ENCODE measurements at places on chromosomes 1 and 21.

- DNase-seq, result no peak
These were observed 8.6 kb downstream of the RPRD2 start for GRCh38 chr1:150372580-150372979.

GRCh38 chr21:36250423-36251075 lies 69.4 kb upstream of the MORC3 start:
- DNase-seq, result no peak

DNA sequence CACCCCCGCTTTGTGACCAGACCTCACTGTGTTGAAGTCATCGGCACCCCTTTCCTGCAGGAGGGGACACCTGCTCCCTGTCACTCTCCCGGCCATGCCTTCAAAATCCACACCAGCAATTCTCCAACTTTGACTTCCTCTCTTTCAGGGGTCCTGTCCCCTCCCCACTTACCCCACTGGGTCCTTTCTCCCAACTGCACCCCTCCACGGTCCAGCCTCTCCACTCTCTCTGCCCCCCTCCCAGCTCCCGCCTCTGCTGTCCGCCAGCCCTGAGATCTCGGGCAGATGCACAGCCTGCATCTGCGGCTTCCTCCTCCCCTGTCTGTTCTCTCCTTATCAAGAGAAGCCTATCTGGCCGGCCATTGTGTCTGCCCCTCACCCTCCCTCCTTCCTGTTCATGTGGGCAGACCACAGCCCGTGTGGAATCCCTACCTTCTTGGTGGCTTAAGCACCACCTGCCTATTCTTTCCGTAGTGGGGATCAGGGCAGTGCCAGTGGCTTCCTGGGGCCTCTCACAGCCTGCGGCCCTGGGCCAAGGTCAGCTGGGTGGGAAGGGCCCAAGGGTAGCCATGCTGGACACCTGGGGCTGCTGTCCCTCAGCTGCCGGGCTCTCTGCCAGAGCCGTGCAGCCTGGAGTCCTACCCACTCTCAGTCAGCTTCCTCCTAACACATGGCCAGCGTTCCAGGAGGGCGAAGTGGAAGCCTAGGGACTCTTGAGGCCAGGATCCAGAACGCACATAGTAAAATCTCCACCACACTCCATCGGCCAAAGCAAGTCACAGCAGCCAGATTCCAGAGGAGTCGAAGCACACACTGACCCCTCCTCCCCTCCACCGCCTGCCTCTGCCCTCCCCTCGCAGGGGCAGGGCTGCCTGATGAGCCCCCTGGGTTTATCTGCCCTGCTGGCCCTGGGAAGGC lies 5.1 kb upstream of the HES4 start:
- DNase-seq, result no peak

GRCh38 chr1:228457396-228458176 lies 29.6 kb upstream of the RNF187 start:
- DNase-seq, result peak; percentile 80

- no peak for DNase-seq
These were observed 241.9 kb downstream of the PTPRU start for GRCh38 chr1:29478151-29478791.

- no peak for DNase-seq
These were observed 235.1 kb downstream of the RRAGC start for GRCh38 chr1:38624336-38625039.

GRCh38 chr1:198933515-198934222 lies 294.8 kb downstream of the PTPRC start:
- no peak for DNase-seq

DNA sequence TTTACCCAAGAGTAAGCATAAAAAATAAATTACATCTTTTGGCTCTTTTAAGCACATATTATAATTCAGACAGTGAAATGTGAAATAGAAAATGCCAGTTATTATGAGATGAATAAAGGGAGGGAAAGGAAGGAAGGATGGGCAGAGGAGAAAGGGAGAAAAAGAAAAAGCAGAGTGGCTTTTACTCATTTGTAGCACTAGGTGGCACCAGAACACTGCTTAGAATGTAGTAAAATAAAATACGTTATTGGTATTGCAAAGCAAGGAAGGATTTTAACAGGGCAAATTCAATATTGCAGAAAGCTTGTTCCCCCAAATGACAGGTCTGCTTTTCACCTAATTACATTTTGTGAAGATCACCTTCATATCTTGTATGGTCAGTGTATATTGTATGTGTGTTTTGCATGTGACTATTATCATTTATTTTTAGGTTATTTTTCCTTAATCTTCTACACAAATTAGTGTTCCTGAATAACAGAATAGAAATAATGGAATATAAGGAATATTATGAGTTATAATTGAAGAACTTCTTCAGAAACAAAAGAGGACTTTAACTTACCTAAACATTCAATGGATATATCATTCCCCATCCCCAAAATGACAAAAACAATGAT lies 9.1 kb upstream of the PCNX2 start:
- no peak for DNase-seq

- no peak for DNase-seq
These were observed 47.0 kb downstream of the C1orf198 start for GRCh38 chr1:230821346-230821745.

GRCh38 chr1:59992040-59992820 lies 65.7 kb upstream of the CYP2J2 start:
- no peak for DNase-seq

GRCh38 chr1:166544561-166544960 lies 294.7 kb upstream of the POGK start:
- no peak for DNase-seq

GRCh38 chr1:36964830-36965229 lies 69.5 kb downstream of the GRIK3 start:
- no peak for DNase-seq

- no peak for DNase-seq
These were observed 25.6 kb downstream of the SLX9 start for GRCh38 chr21:44965251-44966022.

DNA sequence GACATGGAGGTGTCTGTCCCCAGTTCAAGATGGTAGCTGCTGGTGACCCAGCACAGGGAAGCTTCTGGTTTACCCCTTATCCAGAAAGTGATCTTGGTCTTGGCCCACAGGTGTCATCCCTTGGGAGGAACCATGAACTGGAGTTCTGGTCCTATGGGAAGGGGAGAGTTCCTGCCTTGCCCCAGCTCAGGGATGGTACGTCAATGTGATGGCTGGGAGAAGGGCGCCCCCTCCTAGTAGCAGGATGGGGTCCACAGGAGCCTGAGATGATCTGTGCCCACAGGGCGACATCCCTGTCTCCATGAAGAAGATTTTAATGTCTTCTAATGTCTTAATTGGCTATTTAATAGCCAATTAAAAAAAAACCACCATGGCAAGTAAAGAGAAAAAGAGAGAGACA lies 249.8 kb downstream of the SIPA1L2 start:
- no peak for DNase-seq

GRCh38 chr1:16324456-16324890 lies 27.8 kb downstream of the FBXO42 start:
- no peak for DNase-seq

GRCh38 chr1:108042610-108043009 lies 77.6 kb upstream of the VAV3 start:
- no peak for DNase-seq

- DNase-seq, result no peak
These were observed 629 bp downstream of the CTNNBIP1 start for GRCh38 chr1:9909234-9910046.

GRCh38 chr1:54312796-54313316 lies 93.3 kb downstream of the SSBP3 start:
- DNase-seq, result no peak

- DNase-seq, result no peak
These were observed 552 bp downstream of the PLD5 start for GRCh38 chr1:242523719-242524570.

DNA sequence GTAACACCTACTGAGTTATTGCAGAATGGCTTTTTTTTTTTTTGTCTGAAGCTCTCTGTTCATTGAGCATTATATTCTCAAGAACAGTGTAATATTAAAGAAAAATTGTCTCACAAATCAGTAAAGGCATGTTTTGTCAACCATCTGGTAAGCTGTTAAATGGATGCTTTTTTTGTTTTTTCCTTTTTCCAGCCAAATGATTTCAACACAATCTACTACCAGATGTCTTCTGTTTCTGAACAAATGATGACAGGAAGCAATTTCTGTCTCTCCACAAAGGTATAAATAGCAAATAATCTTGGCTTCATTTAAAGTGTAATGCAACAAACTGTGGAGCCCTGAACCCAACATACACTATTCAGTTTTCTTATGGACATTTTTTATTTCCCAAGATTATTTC lies 78.6 kb upstream of the RGS2 start:
- no peak for DNase-seq

DNA sequence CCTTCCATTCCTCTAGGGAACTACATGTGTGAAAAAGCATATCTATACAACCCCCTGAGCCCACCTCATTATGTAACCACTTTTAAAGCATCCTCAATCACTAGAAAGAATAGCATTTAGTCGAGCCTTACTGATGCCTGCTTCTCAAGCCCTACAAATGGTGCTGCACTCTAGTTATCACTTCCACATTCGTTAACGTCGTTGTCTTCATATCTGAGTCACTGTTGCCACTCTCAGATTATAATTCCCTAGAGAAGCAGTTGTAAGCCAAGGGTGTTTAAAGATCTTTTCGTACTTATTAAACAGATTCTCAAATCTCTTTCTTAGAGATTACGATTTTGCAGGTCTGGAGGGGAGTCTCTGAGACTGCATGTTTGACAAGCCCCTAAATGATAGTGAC lies 16.5 kb downstream of the ATP1B1 start:
- DNase-seq, result no peak

Measured in NCI-H187 (cell line).